GM03348 (cell line): ENCODE measurements at places on chromosomes 16 and 17.

GRCh38 chr16:74574146-74574545 lies 32.8 kb downstream of the GLG1 start:
- no peak for DNase-seq

GRCh38 chr16:53611179-53611696 lies 92.4 kb downstream of the RPGRIP1L start:
- no peak for DNase-seq

- DNase-seq: no peak
Observed at GRCh38 chr17:40325156-40326013, 16.4 kb downstream of the RARA start.

DNA sequence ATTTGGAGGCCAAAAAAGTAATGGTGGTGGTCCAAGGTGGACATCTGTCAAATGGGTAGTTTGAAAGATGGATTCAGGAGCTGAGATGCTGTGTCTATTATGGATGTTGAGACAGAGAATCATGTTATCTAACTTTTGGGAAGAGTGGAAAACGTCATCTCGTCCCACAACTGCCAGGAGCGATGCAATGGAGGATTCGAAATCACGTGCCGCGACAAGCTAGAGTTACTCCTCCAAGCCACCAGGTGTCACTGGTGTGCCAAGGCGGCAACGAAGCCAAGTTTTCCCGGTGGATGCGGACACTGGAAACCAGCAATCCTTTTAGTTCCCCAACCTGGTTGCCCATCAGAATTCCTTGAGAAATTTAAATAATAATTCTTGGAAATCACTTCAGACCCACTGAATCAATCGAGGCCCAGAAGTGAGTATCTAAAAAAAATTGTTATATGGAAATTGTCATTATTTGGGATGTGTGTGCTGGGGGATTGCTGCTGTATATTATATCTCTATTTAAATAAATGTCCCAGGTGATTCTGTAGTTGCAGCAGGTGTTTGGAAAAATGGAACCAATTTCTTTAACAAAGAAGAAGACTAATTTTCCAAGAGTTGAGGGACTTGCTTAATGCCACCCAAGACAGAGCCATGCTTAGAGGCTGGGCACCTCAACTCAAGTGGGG lies 206.1 kb downstream of the HAPSTR1 start:
- DNase-seq: peak; percentile 22

DNA sequence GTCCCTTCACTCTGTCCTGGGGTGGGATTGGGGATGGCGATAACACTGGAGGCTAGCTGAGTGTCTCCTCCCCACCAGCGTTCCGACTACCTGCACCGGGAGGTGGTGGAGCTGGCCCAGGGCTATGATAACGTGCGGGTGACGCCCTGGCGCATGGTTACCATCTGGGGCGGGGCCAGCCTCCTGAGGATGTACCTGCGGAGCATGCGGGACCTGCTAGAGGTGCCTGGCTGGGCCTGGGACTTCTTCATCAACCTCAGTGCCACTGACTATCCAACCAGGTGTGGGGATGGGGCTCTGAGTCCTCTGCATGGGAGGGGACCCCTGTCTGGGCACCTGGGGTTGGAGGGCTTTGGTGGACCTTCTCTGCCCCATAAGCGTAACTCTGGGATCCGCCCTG lies 8.8 kb downstream of the XYLT2 start:
- no peak for DNase-seq
